HFFc6 (cell line): ENCODE measurements at places on chromosomes 6 and 20. TPM values are rescaled to one million over a fixed set of nuclear protein-coding genes. Genes with fewer than 3 reads are reported as not detected.

DNA sequence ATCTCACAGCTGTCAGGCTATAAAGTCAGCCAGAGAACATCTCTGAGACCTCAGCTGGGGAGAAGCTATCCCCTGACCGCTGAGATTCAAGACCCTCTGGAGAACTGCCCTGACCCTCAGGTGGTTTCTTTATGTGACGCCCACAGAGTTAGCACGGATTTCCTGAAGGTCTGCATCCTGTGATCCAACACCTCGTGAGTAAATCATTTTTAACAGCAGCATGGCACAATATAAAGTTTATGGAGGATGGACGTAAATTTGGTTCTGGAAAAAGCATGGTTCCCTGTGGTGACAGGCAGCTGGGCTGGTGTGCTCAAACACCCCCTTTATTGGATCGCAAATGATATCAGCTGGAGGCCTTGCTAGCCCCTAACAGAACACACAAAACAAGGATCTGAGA lies 25.3 kb upstream of the TRAF3IP2 start:
- peaks cover 9% of the 10 kb centered on the region; the same call in 1 of the 2 replicates for H3K27me3 ChIP-seq
- H3K4me3 ChIP-seq = no peak overlapping the region
- peaks cover 22% of the 10 kb centered on the region for H3K4me1 ChIP-seq
- 0 out of 2 replicates have a peak, but pooled peaks cover 5% of the 10 kb centered on the region for H3K36me3 ChIP-seq

GRCh38 chr6:57303931-57304681 lies 13.3 kb upstream of the PRIM2 start:
- H3K4me1 ChIP-seq = peaks cover 45% of the 10 kb centered on the region
- H3K36me3 ChIP-seq = no peaks in the 10 kb centered on the region
- H3K4me3 ChIP-seq = peak overlapping the region; percentile 27
- DNase-seq = no peak
- H3K27me3 ChIP-seq = no peaks in the 10 kb centered on the region; the same call in none of the 2 replicates
- H3K27ac ChIP-seq = peak overlapping the region; percentile 25; the same call in 1 of the 2 replicates

DNA sequence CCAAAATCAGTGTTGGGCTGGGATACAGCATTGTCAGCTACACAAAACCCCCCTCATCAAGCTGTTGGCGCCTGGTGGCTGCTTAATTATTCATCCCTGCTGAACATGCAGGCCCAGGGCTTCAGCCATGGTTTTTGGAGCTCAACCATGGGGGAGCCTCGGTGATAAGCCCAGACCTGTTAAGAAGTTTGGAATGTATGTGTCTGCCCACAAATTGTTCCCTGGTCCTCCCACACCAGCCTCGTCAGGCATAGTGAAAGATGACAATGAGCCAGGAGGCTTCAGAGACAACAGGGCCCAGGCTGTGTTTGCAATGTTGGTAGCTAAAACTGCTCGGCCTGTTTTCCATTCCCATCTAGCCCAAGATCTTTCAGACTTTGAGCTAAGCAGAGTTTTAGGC lies 34.8 kb upstream of the SIRPA start:
- peak overlapping the region; percentile 29 for H3K4me3 ChIP-seq
- H3K27ac ChIP-seq = peak overlapping the region; percentile 60
- peaks cover 13% of the 10 kb centered on the region for H3K27me3 ChIP-seq
- peak; percentile 51 for DNase-seq

DNA sequence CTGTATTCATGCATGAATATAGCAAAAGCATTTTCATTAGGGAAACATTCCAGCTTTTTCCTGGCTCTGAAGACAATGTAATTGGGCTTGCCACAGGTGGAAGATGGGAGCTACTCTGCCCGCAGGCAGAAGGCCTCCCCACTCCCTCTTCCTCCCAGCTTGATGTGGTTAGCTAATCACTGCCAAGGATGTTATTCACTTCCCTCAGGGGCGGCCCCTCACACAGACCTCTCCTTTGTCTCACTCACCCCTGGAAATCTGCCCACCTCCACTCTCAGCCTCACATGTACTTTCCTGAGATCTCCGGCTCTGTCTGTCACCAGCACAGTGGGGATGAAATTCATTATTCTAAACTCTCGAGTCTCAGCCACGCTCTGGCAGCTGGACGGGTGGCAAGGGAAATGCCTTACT lies 100.7 kb downstream of the ANKRD60 start:
- H3K4me1 ChIP-seq = peaks cover 28% of the 10 kb centered on the region
- no peak overlapping the region for H3K4me3 ChIP-seq
- peaks cover 36% of the 10 kb centered on the region for H3K27me3 ChIP-seq
- no peaks in the 10 kb centered on the region for H3K36me3 ChIP-seq

DNA sequence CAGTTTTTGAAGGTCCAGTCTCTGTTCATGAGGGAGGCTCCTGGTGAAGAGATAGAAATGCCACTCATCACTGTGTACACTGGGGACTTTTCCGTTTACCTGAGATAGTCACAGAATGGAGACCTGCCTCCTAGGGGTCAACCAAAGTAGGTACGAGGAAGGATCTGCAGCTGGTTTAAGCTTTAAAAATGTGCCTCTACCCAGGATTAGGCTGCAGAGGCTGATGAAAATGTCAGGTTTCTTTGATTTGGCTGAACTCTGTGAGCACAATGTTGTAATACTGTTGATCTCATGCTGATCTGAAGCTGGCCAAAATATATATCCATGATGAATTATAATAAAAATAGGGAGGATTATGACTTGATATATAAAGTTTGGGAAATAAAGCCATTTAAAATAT lies 182.7 kb downstream of the ADAT2 start:
- DNase-seq = no peak
- no peak overlapping the region for H3K27ac ChIP-seq
- no peaks in the 10 kb centered on the region; the same call in 1 of the 2 replicates for H3K27me3 ChIP-seq

Gene OVOL2
- not detected in 3 replicates for total RNA-seq

Gene SMPD2
- 5.3 and 5.6 TPM in 2 replicates for total RNA-seq

- H3K27ac ChIP-seq = no peak overlapping the region
- no peak overlapping the region for H3K4me3 ChIP-seq
- DNase-seq = no peak
These were observed 22.7 kb downstream of the ZDHHC14 start for GRCh38 chr6:157403686-157404051.

DNA sequence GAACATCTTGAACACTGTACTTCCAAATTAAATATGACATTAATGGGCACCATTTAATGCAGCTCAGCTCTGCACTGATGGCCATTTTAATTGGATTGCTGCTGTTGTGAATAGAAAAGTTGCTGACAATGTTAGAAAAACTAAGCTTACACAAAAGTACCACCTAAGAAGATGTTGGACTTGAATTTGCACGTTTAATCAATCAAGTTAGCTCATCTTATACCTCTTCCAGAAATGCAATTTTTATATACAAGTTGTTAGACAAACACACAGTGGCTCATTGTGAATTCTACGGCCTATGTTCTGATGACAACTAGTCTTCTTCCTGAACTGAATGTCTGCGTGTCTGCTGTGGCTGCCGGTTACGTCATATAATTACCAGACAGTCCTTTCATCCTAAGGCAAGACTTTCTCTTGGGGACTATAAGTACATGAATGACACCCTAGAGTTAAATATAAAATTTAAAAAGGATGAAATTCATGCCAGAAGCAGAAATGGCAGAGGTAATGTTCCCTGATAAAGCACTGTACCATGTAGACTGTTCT lies 330.2 kb downstream of the EPM2A start:
- no peaks in the 10 kb centered on the region; the same call in 1 of the 2 replicates for H3K27me3 ChIP-seq
- DNase-seq = no peak
- H3K4me1 ChIP-seq = no peaks in the 10 kb centered on the region

DNA sequence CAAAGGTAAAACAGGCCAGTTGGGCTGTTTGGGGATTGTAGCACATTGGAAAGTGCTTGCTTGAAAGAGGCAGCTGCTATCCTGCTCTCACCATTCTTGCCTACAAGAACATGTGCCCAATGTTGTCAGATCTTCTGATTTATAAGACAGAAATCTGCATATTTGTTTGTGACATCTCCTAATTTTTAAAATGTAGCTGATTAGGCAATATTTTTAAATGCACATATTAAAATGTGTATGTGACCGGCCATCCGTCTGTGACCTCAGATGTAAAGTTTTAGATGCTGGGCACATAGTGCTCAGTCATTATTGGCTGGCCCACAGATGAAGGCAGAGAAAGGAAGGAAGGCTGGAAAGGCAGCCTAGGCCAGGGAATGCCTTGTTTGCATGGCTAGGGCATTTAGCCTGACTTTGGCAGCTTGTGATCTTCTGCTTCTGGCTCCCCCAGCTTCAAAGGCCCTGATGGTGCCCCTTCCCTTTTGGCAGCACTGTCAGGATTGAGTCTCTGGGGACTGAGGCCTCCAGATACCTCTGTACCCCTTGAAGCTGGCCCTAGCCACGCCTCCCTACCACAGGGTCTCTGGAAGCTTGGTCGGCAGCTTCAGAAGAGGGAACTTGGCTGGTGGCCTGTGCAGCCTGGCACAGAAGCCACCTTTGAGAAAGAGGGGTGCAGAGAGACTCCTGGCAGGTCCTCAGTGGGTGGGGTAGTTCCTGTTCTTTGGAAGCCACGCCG lies 6.4 kb downstream of the SNPH start:
- H3K27me3 ChIP-seq = no peaks in the 10 kb centered on the region; the same call in 1 of the 2 replicates
- no peak for DNase-seq
- H3K36me3 ChIP-seq = no peaks in the 10 kb centered on the region
- H3K4me3 ChIP-seq = no peak overlapping the region
- no peak overlapping the region for H3K27ac ChIP-seq

DNA sequence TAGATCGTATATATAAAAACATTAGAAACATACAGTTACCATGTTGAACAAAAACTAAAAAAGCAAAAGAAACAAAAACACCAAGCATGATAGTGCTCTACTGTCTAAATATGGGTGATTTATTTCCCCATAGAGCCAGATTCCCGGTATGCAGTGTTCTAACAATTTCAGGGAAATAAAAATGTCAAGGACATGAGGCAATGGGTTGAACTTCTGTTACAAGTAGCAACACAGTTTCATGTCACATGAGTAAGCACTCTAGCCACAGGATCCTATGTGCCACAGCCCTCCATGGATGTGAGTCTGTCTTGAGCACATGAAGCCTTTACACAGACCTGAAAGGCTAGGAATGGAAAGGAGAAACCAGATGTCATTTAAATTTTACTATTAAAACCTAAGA lies 96.0 kb downstream of the MAP3K5 start:
- no peak overlapping the region for H3K4me3 ChIP-seq
- no peaks in the 10 kb centered on the region; the same call in 1 of the 2 replicates for H3K27me3 ChIP-seq
- H3K36me3 ChIP-seq = peaks cover 5% of the 10 kb centered on the region
- no peak for DNase-seq
- H3K4me1 ChIP-seq = peaks cover 12% of the 10 kb centered on the region

DNA sequence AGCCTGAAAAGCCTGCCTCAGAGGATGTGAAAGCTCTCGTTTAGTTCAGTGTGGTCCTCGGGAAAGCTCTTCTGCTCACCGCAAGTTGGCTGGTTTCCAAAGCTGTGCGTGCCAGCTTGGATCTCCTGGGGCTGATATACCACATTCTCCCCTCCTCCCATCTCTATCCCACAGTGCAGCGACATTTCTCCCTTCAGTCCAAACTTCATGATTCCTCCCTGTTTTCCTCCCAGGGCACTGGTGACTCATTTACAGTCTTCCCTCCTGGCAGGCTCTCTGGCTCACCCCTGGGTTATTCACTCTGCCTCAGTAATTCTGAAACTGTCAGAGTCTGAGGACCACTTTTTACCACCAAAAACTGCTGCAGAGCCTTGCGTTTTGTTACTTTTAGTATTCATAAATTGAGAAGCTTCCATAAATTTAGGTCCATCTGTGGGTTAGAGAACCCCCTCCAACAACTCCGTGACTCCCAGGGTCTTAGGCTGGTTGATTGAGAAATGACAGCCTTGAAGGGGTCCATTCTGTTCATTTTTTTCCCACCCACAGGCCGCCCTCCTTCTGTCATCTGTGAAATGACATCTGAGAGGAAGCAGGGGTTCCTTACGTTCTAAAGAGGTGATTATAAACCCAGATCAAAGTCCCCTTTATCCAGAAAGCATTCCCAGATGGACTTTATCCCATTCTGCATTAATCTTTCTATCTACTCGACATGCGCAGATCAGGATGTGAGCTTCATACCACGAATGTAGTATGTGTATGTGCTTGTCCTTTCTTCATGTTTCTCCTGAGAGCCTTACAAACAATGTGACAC lies 6.1 kb downstream of the TRIM10 start:
- peaks cover 32% of the 10 kb centered on the region for H3K27me3 ChIP-seq
- DNase-seq = peak; percentile 82
- no peaks in the 10 kb centered on the region for H3K36me3 ChIP-seq
- peaks cover 33% of the 10 kb centered on the region for H3K4me1 ChIP-seq
- peak overlapping the region; percentile 35; the same call in 1 of the 2 replicates for H3K27ac ChIP-seq

Gene RAD21L1
- total RNA-seq = 0.35 to 0.64 TPM (median 0.48 TPM) in 3 replicates

- H3K27me3 ChIP-seq = peaks cover 10% of the 10 kb centered on the region
- H3K36me3 ChIP-seq = peaks cover 15% of the 10 kb centered on the region
- H3K27ac ChIP-seq = no peak overlapping the region
These were observed 25.8 kb upstream of the SLC16A10 start for GRCh38 chr6:111061508-111061907.

- 0 out of 2 replicates have a peak, but pooled peaks cover 5% of the 10 kb centered on the region for H3K4me1 ChIP-seq
- H3K27ac ChIP-seq = no peak overlapping the region
- H3K36me3 ChIP-seq = no peaks in the 10 kb centered on the region
- H3K27me3 ChIP-seq = peaks cover 18% of the 10 kb centered on the region
These were observed 26.4 kb downstream of the ANKRD60 start for GRCh38 chr20:58202044-58202443.

DNA sequence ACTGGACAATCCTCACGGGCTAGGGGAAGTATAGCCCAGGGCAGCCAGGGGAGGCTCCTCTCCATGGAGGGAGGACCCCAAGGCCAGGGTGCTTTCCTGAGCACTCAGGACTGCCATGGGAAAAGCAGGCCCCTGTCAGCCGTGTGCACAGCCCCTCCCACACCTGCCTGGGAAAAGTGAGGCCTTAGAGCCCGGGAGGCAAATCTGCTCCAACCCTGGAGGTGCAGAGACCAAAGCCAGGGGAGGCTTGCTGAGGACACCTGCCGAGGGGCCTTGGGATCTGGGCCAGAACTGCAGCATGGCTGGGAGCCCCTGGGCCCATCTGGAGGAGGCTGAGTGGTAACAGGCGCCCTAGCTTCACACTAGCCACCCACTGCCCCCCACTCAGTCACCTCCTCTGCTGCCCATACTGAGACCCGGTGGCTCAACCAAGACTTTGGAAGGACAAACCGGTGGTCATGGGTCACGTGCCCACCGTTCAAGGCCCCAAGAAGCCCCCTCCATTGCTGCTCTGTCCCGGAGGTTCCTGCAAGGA lies 55.2 kb downstream of the YTHDF1 start:
- H3K27me3 ChIP-seq = peaks cover 43% of the 10 kb centered on the region
- DNase-seq = no peak
- no peak overlapping the region for H3K4me3 ChIP-seq
- no peaks in the 10 kb centered on the region for H3K4me1 ChIP-seq
- H3K36me3 ChIP-seq = no peaks in the 10 kb centered on the region

- H3K36me3 ChIP-seq = peaks cover 21% of the 10 kb centered on the region
- peak; percentile 55 for DNase-seq
- peaks cover 34% of the 10 kb centered on the region for H3K4me1 ChIP-seq
- H3K27me3 ChIP-seq = no peaks in the 10 kb centered on the region
These were observed 81.1 kb downstream of the ATP9A start for GRCh38 chr20:51687108-51687507.

Gene PPIL6
- 0.53 to 0.66 TPM (median 0.61 TPM) in 3 replicates for total RNA-seq

Gene ME1
- 24.6 to 35.2 TPM (median 27.3 TPM) in 3 replicates for total RNA-seq

GRCh38 chr6:33171016-33171879 lies 21.0 kb downstream of the COL11A2 start:
- no peak overlapping the region for H3K4me3 ChIP-seq
- H3K4me1 ChIP-seq = no peaks in the 10 kb centered on the region
- no peaks in the 10 kb centered on the region for H3K36me3 ChIP-seq
- DNase-seq = no peak

Gene FOXC1
- total RNA-seq = 16.5 to 16.9 TPM (median 16.6 TPM) in 3 replicates

Gene PRL
- total RNA-seq = not detected in 3 replicates

Gene MEI4
- total RNA-seq = not detected in 3 replicates
